Nasal cavity respiratory epithelium epithelial cell of viscerocranial mucosa (primary cell): ENCODE measurements at places on chromosomes 3 and 15. TPM values are rescaled to one million over a fixed set of nuclear protein-coding genes. Genes with fewer than 3 reads are reported as not detected.

Gene NMD3
- total RNA-seq: 99.0 and 107 TPM in 2 replicates

Gene DZIP1L
- total RNA-seq: 0.34 and 1.3 TPM in 2 replicates

Gene TUSC7
- not detected in 2 replicates for total RNA-seq

Gene DNAH12
- total RNA-seq: under 0.01 and 0.21 TPM in 2 replicates

Gene IMPG2
- under 0.01 and 0.14 TPM in 2 replicates for total RNA-seq

Gene GPR87
- total RNA-seq: 92.6 and 121 TPM in 2 replicates

Gene MYL3
- total RNA-seq: not detected in 2 replicates

Gene KLF15
- total RNA-seq: 0.57 and 3.4 TPM in 2 replicates

Gene SLC9C1
- total RNA-seq: 0.21 TPM in 1 of 2 replicates, not detected in the other

Gene CHRNA3
- total RNA-seq: not detected in 2 replicates

Gene CKMT1B
- 17.8 and 69.5 TPM in 2 replicates for total RNA-seq

Gene CCDC13
- 0.68 and 0.71 TPM in 2 replicates for total RNA-seq

Gene MFGE8
- 23.2 and 365 TPM in 2 replicates for total RNA-seq

Gene KLHL40
- total RNA-seq: not detected in 2 replicates

Gene LRRC15
- under 0.01 TPM in 1 of 2 replicates, not detected in the other for total RNA-seq

Gene DUOXA1
- total RNA-seq: 36.2 and 50.6 TPM in 2 replicates

Gene MINDY2
- 26.8 and 41.0 TPM in 2 replicates for total RNA-seq

Gene ALS2CL
- 70.4 and 81.4 TPM in 2 replicates for total RNA-seq

Gene HDC
- total RNA-seq: under 0.01 TPM in 1 of 2 replicates, not detected in the other

Gene TNFAIP8L3
- total RNA-seq: 3.0 and 4.1 TPM in 2 replicates

Gene C3orf22
- not detected in 2 replicates for total RNA-seq

Gene PDZRN3
- 0.21 and 0.34 TPM in 2 replicates for total RNA-seq

Gene PLA2G4F
- total RNA-seq: 6.5 and 9.6 TPM in 2 replicates

Gene SEMA6D
- 1.0 and 1.2 TPM in 2 replicates for total RNA-seq

Gene PRICKLE2
- 2.4 and 29.0 TPM in 2 replicates for total RNA-seq
